MCF 10A (cell line): ENCODE measurements at places on chromosomes 13 and 19.
A peak's percentile ranks its signal among the peaks of the same experiment; 100 is the strongest.

GRCh38 chr19:54158812-54159351 is 639 bp downstream of the LENG1 start:
- DNase-seq = peak; percentile 31

DNA sequence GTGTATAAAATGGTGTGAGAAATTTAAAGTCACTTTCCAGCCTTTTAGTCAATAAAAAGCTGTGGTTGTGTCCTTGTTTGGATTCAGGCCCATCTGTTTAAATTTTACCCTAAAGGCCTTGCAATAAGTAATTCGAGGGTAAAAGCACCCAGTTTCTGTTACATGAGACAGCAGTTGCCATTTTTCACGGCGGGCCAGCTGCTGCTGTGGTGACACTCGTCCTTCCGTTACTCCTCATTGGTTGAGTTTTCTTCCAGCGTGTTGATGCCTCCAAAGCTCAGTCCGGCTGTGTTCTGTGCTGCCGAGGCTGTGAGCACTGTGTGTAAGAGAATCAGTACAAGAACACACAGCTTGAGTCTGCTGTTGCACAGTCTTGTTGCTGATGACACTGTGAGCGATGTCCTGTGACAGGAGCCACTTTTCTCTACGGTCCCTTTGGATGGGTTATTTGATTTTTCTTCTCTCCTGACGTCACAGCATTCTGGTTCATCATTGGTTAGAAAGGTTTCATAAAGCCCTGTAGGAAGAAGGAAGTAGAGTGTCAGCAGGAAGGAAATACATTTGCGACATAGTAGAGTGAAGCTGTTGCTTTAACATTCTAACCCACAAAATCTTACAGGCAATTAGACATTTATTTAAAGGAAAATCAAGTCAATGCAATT is 602.5 kb upstream of the ARGLU1 start:
- DNase-seq = no peak

GRCh38 chr13:29284726-29285125 is 310.8 kb downstream of the SLC7A1 start:
- no peak for DNase-seq

DNA sequence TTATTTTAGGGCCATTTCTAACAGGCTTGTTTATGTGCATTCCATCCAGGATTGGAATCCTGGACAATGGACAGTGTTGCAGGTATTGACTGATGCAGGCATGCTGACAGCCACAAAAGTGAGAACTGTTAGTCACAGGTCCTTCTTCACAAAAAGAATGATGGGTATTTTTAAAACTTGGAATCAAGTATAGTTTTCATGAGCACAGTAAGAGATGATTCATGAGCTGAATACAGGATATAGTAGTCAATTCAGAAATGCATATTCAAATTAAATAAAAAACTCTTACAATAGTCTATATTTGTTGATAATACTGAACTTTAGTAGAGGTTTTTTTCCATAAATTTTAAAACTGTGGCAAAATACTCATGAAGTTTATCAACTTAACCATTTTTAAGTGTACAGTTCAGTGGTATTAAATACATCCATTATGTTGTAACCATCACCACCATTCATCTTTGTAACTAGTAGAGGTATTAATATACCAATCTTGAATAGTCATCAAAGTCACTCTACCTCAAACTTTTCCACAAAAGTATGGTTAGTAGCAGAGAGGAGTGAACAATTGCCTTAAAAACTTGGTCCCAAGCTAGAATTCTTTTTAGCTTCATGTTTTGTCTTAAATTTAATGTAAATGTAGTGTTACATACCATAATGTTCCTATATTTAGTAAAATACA is 79.5 kb downstream of the KCNRG start:
- DNase-seq = peak; percentile 10
